ENCODE measurements at places on chromosomes 1 and 21. TPM values are rescaled to one million over a fixed set of nuclear protein-coding genes. Genes with fewer than 3 reads are reported as not detected.

LCE1A gene
- total RNA-seq, result not detected

MTMR11 gene
- total RNA-seq, result 13.7 TPM

MASP2 gene
- not detected for total RNA-seq

MMEL1 gene
- not detected for total RNA-seq

TNFRSF18 gene
- not detected for total RNA-seq

ACTL8 gene
- not detected for total RNA-seq

WNT4 gene
- total RNA-seq, result 0.27 TPM

LRRC53 gene
- total RNA-seq, result not detected

DNAJC6 gene
- total RNA-seq, result 2.0 TPM

NEXN gene
- 188 TPM for total RNA-seq

GBP6 gene
- total RNA-seq, result not detected
